Occipital lobe (tissue), 3 donors: ENCODE measurements at places on chromosomes 2 and 18. TPM values are rescaled to one million over a fixed set of nuclear protein-coding genes. Genes with fewer than 3 reads are reported as not detected.

Gene SLC23A3
- total RNA-seq, result 0.31 TPM

Gene PTMA
- 647 TPM for total RNA-seq

Gene CNNM4
- total RNA-seq, result 8.1 TPM

Gene EHBP1
- total RNA-seq, result 114 TPM

Gene ADRA2B
- total RNA-seq, result not detected

Gene TMEM163
- total RNA-seq, result 14.3 TPM

Gene MOGAT1
- not detected for total RNA-seq

Gene PHLPP1
- total RNA-seq, result 22.6 TPM

Gene REEP1
- 156 TPM for total RNA-seq

Gene CRYBA2
- total RNA-seq, result not detected

Gene MTIF2
- 23.7 TPM for total RNA-seq

Gene CENPO
- total RNA-seq, result 9.7 TPM

Gene CCDC93
- total RNA-seq, result 46.6 TPM

Gene NMUR1
- total RNA-seq, result not detected

Gene DTYMK
- 10.0 TPM for total RNA-seq

Gene CAD
- 16.2 TPM for total RNA-seq

Gene SCN3A
- total RNA-seq, result 315 TPM

Gene DSC3
- total RNA-seq, result 0.78 TPM

Gene C18orf54
- total RNA-seq, result 8.7 TPM

Gene RPL37A
- 3,318 TPM for total RNA-seq

Gene FSIP2
- total RNA-seq, result 8.6 TPM

Gene DSG2
- total RNA-seq, result 3.3 TPM

Gene TMEM37
- not detected for total RNA-seq

Gene FSHR
- total RNA-seq, result not detected
